Glomerular endothelial cell (primary cell): ENCODE measurements at places on chromosomes 6 and 20. TPM values are rescaled to one million over a fixed set of nuclear protein-coding genes. Genes with fewer than 3 reads are reported as not detected.
A peak's percentile ranks its signal among the peaks of the same experiment; 100 is the strongest.

- DNase-seq, result no peak
Measured at GRCh38 chr6:33621711-33622388, 728 bp downstream of the ITPR3 start.

- DNase-seq, result no peak
Measured at GRCh38 chr20:1528811-1529210, 28.7 kb downstream of the SIRPD start.

DNA sequence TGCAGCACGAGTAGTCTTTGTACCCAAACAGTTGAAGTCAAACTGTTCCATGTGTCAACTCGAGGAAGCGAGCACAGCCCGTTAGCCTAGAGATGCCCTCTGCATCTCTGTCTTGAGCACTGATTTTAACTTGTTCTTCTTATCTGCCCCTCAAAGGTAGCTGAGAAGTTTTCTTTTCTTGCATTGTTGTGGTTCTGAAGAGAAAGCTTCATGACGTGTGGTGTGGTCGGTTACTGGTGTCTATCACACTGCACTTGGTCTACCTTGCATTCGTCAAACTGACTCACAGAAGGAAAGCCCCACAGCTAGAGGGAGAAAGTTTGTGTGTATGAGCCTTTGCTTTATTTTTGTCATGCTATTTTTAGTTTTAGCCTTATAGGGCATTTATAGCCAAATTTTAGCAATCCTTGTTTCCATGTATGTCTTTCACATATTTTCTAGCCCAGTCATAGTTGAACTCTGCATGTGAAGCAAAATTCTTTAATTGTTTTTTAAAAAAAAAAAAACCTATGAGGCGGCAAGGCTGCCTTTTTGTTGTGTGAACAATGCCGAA, 115.1 kb downstream of the JAG1 start:
- DNase-seq, result no peak

- no peak for DNase-seq
Measured at GRCh38 chr6:90131125-90131524, 165.5 kb downstream of the BACH2 start.

GRCh38 chr6:157123234-157123633, 200.1 kb downstream of the TMEM242 start:
- no peak for DNase-seq

GRCh38 chr6:90097356-90097755, 199.3 kb downstream of the BACH2 start:
- no peak for DNase-seq

GRCh38 chr6:40205801-40206200, 271.5 kb upstream of the MOCS1 start:
- no peak for DNase-seq

DNA sequence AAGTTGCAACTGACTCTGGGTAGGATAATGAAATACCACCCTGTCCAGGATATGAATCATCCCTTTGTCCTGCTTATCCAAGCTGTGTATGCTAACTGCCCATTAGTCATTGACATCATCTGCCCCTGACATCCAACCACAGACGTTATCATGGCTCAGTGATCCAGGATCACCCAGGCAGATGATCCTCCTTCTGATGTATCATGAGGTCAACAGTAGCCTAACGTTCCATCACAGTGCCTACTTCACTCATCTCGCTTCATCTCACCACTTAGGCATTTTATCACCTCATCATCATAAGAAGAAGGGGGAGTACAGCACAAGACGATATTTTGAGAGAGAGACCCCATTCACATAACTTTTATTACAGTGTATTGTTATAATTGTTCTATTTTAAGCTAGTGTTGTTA, 13.4 kb upstream of the BTN3A2 start:
- DNase-seq, result peak; percentile 69

SIRPG gene
- not detected in 2 replicates for total RNA-seq

GSTA3 gene
- total RNA-seq, result not detected in 2 replicates

OR2J1 gene
- total RNA-seq, result not detected in 2 replicates

OPRL1 gene
- total RNA-seq, result 2.7 and 4.5 TPM in 2 replicates

TOMM34 gene
- total RNA-seq, result 36.9 and 43.0 TPM in 2 replicates
